ENCODE measurements at places on chromosomes 12 and 14.

GRCh38 chr12:121036810-121037326 is 2.2 kb downstream of the OASL start:
- DNase-seq: no peak

DNA sequence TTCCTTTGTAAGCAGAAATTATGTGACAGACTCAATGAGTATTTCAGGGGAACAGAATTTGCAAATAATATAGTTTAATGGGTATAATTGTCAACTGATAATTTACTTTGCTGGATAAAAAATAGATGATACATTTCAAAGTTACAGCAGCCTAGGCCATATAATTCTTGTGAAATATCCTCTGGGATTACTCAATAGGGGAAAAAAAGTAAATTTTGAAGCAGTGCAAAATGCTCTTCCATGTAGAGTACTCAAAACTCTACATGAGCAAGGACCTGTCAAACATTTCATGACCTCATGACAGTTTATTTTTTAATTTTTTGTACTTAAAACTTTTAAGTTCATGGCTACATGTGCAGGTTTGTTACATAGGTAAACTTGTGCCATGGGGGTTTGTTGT is 163.3 kb downstream of the DACT1 start:
- DNase-seq: no peak

DNA sequence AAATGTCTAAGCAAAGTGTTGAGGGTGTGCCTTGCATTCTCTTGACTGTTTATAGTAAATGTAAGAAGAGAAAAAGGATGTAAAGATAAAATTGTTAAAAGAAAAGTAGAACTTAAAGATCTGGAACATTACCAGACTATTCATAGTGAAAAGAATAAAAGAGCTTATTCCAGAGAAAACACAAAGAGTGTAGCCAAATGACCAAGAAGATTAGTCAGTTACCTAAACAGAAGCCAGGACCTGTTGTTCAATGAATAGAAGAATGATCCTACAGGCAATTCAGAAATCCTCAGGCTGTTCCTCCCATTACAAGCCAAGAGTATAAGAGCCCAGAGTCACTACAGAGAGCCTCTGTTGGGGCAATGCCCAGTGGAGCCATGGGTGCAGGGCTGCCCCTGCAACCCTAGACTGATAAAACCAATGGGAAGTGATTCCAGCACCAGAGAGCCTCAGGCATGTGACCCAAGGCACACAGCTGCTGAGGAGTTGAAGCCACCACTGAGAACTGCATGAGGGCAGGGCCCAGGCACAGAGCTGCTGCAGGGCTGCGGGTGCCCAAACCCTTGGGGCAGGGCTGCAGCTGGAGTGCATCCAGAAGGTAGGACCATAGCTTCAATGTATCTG is 91.1 kb upstream of the SLC38A4 start:
- DNase-seq: no peak

DNA sequence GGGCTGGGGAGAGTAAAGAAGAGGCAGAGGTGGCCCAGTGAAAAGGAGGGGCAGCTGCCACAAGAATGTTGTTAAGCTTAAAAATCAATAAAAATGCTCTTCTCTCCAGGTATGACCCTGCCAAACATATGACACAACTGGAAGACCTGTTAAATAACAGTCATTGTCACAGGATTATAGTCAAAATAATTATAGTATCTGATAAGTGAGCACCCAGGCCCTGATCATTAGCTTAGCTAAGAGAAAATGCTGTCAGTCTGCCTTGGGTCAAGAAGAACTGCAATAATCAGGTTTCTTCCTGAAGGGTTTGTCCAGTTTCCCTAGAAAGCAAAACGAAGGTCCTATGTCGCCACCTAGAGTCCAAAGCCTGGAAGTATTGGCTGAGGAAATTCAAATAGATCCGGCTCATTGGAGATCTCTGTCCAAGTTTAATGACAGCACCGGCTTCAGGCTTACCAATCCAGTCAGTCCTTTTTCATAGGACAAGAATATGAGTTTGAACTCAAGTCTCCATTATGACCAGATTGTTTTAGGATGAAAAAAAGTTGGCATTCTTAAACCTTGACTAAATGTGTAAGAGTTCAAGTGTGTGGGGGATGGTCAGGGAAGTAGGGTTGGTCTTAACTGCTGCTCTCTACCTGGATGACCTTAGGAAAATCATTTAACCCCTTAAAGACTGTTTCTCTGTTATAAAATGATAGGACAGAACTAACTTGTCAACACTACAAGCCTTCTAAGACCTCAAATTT is 22.5 kb upstream of the NKX2-8 start:
- no peak for DNase-seq

GRCh38 chr12:8088574-8088973 is 6.5 kb downstream of the NECAP1 start:
- no peak for DNase-seq

DNA sequence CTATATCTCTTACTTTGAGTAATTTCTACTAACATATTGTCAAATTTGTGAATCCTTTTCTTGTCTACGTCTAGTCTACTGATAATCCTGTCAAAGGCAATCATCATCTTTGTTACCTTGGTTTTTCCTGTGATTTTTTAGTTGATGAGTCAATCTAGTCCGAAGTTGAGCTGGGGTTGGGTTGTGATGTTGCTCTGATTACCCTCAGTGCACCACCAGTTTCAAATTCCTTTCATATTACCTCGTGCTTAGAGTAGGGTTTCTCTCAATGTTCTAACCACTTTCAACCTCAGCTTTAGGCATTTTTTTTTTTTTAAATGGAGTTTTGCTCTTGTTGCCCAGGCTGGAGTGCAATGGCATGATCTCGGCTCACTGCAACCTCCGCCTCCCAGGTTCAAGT is 186.8 kb downstream of the BTG1 start:
- no peak for DNase-seq

DNA sequence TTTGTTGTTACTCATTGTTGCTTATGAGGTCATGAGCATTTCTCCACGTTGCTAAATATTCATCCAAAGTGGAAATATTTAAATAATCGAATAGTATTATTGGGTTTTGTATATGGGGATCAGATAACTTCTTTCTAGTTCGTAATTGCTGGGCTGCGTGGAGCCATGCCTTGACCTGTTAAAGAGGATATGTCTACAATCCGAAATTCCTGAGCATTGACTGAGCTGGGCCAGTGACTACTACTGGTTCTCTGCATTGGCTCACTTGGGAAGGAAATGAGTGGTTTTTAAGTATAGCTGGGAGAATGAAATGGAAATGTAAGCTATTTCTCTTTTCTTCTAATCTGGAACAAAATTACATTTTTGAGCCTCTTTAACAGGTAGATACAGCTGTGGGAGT is 163.2 kb downstream of the RPL10L start:
- no peak for DNase-seq

GRCh38 chr12:10276774-10277173 is 30.9 kb upstream of the KLRD1 start:
- no peak for DNase-seq

DNA sequence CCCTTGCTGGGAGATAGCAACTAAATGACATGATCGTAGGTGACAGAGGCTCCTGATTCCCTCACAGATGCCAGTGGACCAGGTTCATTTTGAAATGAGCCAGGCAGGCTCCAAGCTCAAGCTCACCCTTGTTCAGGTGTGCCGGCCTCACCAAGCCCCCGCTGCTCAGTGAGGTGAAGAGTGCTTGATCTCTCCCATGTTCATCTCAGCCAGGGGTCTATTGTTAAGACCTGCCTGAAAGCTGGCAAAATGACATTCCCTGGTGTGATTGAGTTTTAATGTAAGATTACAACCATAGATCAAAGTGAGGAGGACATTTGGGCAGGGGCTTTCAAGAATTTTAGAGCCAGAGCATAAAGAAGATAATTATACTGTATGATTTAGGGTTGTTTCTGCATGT is 497.9 kb downstream of the EGLN3 start:
- no peak for DNase-seq

- DNase-seq: no peak
Observed at GRCh38 chr12:75438059-75438754, 42.3 kb upstream of the GLIPR1 start.

DNA sequence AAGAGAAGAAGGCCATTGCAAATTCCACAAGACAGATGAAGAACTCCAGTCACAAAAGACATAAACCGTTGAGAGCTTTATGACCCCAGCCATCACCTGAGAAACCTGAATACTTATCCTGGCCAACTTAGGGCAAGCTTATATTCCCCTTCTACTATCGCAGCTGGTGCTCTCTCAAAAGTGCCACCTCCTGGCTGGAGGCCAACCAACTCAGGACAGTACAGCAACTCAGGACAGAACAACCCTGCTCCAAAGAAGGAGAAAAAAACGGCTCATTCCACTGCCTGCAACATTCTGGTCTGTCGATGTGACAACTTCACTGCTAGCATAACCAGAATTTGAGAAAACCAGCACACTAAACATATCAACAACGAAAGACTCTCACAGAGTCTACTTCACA is 9.7 kb upstream of the KRT6B start:
- no peak for DNase-seq

DNA sequence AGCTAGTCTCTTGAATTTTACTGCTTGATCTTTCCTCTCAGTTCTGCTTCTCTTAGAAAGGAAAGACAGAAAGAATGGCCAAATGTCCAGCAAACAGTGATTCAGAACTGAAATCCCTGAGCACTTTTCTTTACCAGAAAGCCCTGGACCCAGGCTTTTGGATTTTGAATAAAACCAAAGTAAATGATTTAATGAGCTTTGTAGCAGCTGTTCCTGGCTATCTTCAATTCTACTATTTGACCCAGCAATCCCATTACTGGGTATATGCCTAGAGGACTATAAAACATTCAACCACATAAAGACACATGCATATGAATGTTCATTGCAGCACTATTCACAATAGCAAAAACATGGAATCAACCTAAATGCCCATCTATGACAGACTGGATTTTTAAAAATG is 187.2 kb downstream of the PRKD1 start:
- no peak for DNase-seq

GRCh38 chr14:81256289-81256960 is 35.7 kb upstream of the GTF2A1 start:
- DNase-seq: no peak

GRCh38 chr12:57497223-57498131 is 9.6 kb downstream of the MARS1 start:
- no peak for DNase-seq

- DNase-seq: no peak
Observed at GRCh38 chr14:65225299-65226159, 123.2 kb upstream of the MAX start.

GRCh38 chr12:5033883-5034282 is 9.8 kb upstream of the KCNA5 start:
- no peak for DNase-seq

GRCh38 chr12:116284396-116284795 is 6.9 kb upstream of the MED13L start:
- DNase-seq: no peak

Data from stimulated activated CD8-positive, alpha-beta memory T cell treated with anti-CD3 and anti-CD28 coated beads, Interleukin-4, amount 100 ng/mL, for 24 hours (primary cell).